ENCODE measurements at places on chromosomes 1 and 21. TPM values are rescaled to one million over a fixed set of nuclear protein-coding genes. Genes with fewer than 3 reads are reported as not detected.

Gene CNR2
- total RNA-seq = under 0.01 TPM

Gene MYOG
- total RNA-seq = 247 TPM

Gene GSTM1
- total RNA-seq = 16.7 TPM

Gene SLC9C2
- under 0.01 TPM for total RNA-seq

Gene PFDN2
- total RNA-seq = 36.5 TPM

Gene COA7
- total RNA-seq = 12.0 TPM

Gene STXBP3
- total RNA-seq = 28.2 TPM

Gene CEP104
- total RNA-seq = 26.1 TPM

Gene LPAR3
- total RNA-seq = under 0.01 TPM

Gene TNFRSF25
- total RNA-seq = 3.7 TPM

Measured in skeletal muscle tissue (tissue), 5 donors.